ENCODE measurements at places on chromosomes 4 and X. TPM values are rescaled to one million over a fixed set of nuclear protein-coding genes. Genes with fewer than 3 reads are reported as not detected.

NUP62CL gene
- polyA plus RNA-seq: 0.57 TPM

RIBC1 gene
- polyA plus RNA-seq: 0.62 TPM

CAPN6 gene
- not detected for polyA plus RNA-seq

- DNase-seq: no peak
Observed at GRCh38 chrX:74514384-74514783, 93.1 kb downstream of the SLC16A2 start.

GRCh38 chrX:25548811-25549210 lies 533.0 kb upstream of the ARX start:
- no peak for DNase-seq
